ENCODE measurements at places on chromosomes 1 and 21.

DNA sequence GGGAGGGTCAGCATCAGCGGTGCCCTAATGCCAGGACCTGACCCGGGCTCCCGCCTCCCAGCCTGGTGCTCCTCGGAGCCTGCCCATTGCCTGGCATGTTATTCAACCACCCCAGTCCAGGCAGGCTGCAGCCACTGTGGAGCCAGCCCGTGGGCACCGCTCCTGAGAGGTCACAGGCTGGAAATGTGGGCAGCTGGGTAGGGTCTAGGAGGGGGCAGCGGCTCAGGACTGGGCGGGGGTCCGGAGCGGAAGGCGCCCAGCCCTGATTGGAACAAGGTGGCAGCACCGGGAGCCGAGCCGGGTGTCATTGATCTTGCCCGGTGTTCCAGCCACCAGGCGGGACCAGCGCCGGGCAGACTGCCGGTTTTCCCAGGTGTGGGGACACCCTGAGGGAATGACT, 12.7 kb upstream of the RUNX3 start:
- no peak for DNase-seq

GRCh38 chr1:70090875-70091274, 114.5 kb downstream of the LRRC40 start:
- DNase-seq = peak; percentile 26

- DNase-seq = peak; percentile 75
Measured at GRCh38 chr1:59043796-59044195, 253.1 kb upstream of the FGGY start.

- no peak for DNase-seq
Measured at GRCh38 chr21:22796147-22796546, 1797.9 kb downstream of the NCAM2 start.

DNA sequence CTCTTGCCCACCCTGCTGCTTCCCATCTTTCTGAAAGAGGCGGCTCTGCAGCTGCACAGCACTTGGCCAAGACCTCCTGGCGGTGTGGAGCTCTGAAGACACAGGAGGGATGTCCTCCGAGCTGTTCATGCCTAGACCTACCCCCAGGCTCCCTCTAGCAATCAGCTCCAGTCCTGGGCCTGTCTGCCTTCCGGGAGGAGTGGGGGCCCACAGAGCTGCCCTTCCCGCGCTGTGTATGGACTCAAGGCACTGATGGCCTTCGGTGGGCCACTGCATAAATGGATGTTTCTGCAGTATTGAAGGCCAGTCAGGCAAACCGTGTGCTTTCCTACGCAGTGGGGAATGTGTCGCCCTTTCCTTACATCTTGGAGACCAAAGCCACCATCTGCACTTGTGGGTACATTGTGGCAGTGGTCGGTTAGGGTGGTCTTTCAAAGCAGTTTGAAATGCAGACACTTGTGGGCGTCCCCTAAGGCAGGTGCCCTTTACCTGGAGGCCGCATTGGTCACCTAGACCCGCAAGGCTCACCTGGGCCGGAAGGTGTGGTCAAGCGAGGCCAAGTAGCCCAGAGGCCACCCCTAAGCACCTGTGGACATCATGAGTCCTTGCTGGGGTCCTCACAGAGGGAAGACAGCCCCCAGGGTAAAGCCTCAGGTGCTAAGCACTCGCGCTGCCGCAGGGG, 912 bp upstream of the PKNOX1 start:
- DNase-seq = no peak

DNA sequence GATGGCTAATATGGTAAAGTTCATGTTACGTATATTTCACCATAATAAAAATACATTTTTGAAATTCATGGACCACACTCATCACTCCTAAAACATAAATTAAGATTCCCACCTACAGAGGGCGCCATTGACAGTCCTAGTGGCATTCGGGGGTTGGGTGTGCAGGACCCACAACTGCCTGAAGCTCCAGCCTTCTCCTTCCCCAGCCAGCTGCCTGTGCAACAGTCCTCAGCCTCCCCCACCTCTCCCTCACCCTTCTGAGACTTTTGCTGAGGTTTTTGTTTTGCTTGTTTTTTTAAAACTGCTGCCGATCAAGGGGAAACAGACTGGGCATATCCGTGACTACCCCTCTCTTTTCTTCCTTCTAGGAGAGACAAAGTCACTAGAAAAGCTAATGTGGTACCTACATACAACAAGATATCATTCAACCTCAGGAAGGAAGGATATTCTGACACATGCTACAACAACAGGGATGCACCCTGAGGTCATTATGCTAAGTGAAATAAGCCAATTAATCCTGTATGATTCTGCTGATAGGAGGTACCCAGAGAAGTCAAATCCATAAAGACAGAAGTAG, 9.2 kb upstream of the EVA1C start:
- DNase-seq = peak; percentile 27

DNA sequence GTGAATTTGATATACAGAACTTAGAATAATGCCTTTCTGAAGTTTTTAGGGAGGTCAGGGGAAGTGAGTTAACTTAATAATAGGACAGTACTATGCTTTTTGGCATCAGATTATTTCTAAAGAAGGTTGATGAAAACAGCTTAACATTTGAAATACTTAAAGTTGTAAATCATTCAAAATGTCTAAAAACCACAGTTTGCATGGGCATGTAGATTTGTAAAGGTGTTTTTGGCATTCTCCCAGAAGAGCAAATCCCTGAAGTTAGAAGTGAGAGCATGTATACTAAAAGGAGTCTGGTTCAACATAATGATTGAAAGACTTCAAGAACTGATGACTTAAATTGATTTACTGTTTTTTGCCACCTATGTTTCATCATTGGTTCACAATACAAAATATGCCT, 6.7 kb downstream of the DR1 start:
- DNase-seq = no peak

GRCh38 chr1:97489834-97490233, 431.0 kb downstream of the DPYD start:
- peak; percentile 13 for DNase-seq

DNA sequence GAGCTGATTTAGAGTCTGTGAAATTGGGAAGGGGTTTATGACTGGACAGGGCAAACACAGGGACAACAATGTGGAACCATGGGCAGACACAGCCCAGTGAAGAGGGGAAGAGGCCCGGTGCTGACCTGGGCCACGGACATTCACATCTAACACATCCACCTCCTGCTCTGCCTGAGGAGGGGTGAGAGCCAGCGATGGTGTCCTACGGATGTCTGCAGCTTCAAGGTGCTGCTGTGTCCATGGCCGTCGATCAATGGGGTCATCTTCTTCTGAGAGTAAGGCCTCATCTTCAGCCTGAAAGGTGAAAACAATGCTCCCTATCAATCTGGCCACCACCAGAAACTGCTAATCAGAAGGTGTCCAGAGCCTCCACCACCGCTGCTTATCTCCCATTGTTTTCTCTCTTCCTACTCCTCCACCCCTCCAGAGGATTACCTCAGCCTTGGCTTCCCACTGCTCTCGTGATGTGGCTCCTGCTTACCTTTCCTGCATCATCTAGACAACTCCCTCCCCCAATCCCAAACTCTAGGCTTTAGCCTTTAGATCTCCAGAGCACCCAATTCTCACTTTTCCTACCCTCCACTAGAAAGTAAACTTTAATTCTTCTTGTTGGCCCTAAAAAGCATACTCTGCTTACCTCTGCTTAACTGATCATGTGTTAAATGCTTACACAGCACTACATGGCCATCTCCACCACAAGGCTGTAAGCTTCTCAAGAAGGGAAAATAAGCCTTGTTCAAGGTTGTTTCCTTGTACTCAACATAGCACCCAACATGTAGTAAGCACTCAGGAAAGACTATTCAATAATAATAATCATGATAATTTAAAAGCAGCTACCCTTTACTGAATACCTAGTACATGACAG, 24.0 kb upstream of the ADAM30 start:
- no peak for DNase-seq

DNA sequence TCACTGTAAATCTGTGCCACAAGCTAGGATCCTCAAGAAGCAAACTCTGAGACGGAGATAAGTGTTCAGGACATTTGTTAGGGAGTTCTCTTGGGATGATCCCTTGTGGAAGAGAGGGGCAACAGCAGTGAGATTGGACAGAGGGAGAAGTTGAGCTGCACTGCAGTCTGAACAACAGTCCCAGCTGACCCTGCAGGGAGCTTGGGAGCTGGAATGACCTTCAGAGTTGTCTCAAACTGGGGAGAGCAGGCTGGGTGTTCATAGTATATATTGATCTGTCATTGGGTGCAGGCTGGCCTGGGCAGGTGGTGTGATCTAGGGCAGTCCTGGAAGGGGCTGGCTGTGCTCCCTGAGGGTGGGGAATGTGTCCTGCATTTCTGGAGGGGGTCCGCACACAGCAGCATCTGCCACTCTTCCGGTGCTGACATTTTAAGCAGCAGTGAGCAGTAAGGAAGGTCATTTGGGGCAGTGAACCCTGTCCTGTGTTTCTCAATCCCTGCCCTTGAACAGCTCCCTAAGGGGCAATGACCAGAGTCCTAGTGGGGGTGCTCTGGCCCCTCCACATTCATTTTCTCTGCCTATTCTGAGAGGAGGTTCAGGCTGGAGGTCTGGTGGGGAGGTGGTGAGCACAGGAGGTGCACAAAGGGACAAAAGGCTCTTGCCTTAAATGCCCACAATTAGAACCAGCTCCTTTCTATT, 90.2 kb upstream of the PPM1J start:
- no peak for DNase-seq

DNA sequence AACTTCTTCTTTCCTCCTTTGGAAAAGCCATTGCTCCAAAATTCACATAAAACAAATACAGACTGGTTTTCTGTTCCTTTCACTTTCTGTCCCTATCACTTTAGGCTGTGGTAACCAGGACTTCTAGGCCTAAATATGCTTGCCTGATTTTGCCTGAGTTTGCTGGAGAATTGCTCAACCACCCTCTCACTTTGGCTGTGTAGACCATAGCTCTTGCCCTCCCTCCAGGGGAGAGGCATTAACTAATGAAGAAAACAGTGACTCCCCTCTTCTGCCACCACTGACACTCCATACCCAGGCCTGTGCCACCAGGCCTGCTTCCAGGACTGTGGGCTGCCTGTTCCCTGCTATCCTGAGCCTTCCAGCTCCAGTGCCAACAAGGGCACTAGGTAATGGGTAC, 163.5 kb downstream of the TOMM20 start:
- DNase-seq = no peak

DNA sequence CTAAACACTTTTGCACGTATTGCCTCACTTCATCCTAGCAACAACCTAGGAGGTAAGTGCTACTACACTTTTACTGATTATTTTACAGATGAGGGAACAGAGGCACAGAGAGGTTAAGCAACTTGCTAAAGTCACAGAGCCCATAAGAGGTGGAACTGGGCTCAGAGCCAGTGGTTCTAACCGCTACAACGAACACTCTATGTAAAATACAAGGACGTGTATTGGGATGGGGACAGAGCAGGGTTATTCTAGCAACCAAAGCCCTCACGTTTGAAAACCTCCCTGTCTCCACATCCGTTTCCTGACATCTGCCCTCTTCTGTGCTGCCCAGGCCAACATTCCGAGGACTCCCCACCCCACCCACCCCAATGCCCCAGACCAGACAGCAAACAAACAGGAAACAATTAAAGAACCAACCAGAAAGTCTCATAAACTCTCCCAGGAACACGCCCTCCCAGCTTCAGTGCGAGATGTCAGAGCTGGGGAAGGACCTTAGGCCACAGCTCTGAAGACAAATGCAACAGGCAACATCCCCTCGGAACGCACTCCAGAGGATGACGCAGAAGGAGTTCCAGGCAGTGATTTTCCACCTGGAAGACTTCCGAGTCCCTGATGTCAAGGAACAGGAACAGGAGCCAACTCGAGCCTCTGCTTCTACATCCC, 41.1 kb downstream of the GLIS1 start:
- DNase-seq = peak; percentile 37

GRCh38 chr1:233518344-233518743, 95.6 kb upstream of the KCNK1 start:
- DNase-seq = no peak

All from MG63 (cell line).